ENCODE measurements at places on chromosomes 1 and 21. TPM values are rescaled to one million over a fixed set of nuclear protein-coding genes. Genes with fewer than 3 reads are reported as not detected.

The LCE2A gene
- not detected for total RNA-seq

The B3GALT5 gene
- total RNA-seq = 0.37 TPM

The CLEC20A gene
- total RNA-seq = not detected

The EFNA1 gene
- total RNA-seq = 0.37 TPM

The ACTN2 gene
- under 0.01 TPM for total RNA-seq

The IQGAP3 gene
- total RNA-seq = 1.5 TPM

The OR2G6 gene
- total RNA-seq = not detected

The POTED gene
- not detected for total RNA-seq

The GPR52 gene
- 0.59 TPM for total RNA-seq

The SLC26A9 gene
- not detected for total RNA-seq

The MTMR11 gene
- total RNA-seq = 3.9 TPM

The SLAMF6 gene
- total RNA-seq = not detected

The GFI1 gene
- under 0.01 TPM for total RNA-seq

The IL23R gene
- total RNA-seq = not detected

The KCNE2 gene
- not detected for total RNA-seq

The NBPF6 gene
- not detected for total RNA-seq

The ANKRD35 gene
- 0.42 TPM for total RNA-seq

The CD52 gene
- not detected for total RNA-seq

The S100A1 gene
- total RNA-seq = under 0.01 TPM

The FMOD gene
- 48.1 TPM for total RNA-seq
